ENCODE measurements at places on chromosomes 2 and 18. TPM values are rescaled to one million over a fixed set of nuclear protein-coding genes. Genes with fewer than 3 reads are reported as not detected.

ACVR2A gene
- 2.8 TPM for total RNA-seq

PLGLB1 gene
- 0.55 TPM for total RNA-seq

SCN2A gene
- total RNA-seq: 0.42 TPM

KCNG2 gene
- total RNA-seq: not detected

AQP12A gene
- not detected for total RNA-seq

ASPRV1 gene
- 0.62 TPM for total RNA-seq

CLEC4F gene
- not detected for total RNA-seq

FIGN gene
- total RNA-seq: 0.70 TPM

FRZB gene
- 0.08 TPM for total RNA-seq

GALNT13 gene
- total RNA-seq: not detected

CASP8 gene
- 15.6 TPM for total RNA-seq

ALPG gene
- not detected for total RNA-seq

Data from hair follicular keratinocyte (primary cell).